ENCODE measurements at places on chromosomes 12 and 14.

GRCh38 chr14:69838881-69839416 is 40.3 kb upstream of the SMOC1 start:
- no peaks in the 10 kb centered on the region for H3K4me1 ChIP-seq
- H3K36me3 ChIP-seq: no peaks in the 10 kb centered on the region
- no peak for DNase-seq
- H3K27me3 ChIP-seq: no peaks in the 10 kb centered on the region

DNA sequence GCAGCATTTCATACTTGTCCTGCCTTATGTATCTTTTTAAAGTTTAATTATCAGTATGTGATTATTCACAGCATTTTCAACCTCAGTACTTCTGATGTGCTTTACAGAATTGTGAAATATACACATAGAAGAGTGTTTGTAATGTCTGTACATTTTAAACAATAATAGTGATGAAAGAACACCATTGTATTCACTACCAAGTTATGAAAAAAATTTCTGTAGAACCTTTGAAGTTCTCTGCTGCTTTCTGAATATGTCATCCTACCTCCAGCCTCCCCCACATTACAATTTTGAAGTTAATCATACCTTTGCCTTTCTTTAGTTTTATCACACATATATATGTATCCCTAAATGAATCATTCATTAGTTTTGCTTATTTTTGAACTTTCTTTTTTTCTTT is 24.8 kb downstream of the FRMD6 start:
- H3K4me3 ChIP-seq: no peak overlapping the region
- DNase-seq: no peak
- peaks cover 3% of the 10 kb centered on the region for H3K36me3 ChIP-seq
- peak overlapping the region; percentile 49 for H3K27ac ChIP-seq
- H3K27me3 ChIP-seq: no peaks in the 10 kb centered on the region
- H3K4me1 ChIP-seq: peaks cover 15% of the 10 kb centered on the region

GRCh38 chr14:20857630-20858261 is 33.4 kb upstream of the RNASE3 start:
- no peaks in the 10 kb centered on the region for H3K36me3 ChIP-seq
- no peak overlapping the region for H3K4me3 ChIP-seq
- no peaks in the 10 kb centered on the region for H3K4me1 ChIP-seq
- no peak overlapping the region for H3K27ac ChIP-seq

DNA sequence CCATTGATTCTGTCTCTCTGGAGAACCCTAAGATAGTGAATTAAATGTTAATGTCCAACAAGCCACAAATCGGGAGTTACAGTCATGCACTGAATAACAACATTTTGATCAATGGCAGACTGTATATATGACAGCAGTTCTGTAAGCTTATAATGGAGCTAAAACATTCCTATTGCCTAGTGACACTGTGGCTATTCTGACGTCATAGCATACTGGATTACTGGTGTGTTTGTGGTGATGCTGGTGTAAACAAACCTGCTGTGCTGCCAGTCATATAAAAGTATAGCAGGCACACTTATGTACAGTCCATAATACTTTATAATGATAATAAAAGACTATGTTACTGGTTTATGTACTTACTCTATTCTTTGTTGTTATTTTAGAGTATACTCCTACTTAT is 56.7 kb upstream of the BICD1 start:
- H3K27ac ChIP-seq: no peak overlapping the region
- H3K27me3 ChIP-seq: no peaks in the 10 kb centered on the region
- DNase-seq: no peak
- H3K4me1 ChIP-seq: no peaks in the 10 kb centered on the region
- no peak overlapping the region for H3K4me3 ChIP-seq
- no peaks in the 10 kb centered on the region for H3K36me3 ChIP-seq

DNA sequence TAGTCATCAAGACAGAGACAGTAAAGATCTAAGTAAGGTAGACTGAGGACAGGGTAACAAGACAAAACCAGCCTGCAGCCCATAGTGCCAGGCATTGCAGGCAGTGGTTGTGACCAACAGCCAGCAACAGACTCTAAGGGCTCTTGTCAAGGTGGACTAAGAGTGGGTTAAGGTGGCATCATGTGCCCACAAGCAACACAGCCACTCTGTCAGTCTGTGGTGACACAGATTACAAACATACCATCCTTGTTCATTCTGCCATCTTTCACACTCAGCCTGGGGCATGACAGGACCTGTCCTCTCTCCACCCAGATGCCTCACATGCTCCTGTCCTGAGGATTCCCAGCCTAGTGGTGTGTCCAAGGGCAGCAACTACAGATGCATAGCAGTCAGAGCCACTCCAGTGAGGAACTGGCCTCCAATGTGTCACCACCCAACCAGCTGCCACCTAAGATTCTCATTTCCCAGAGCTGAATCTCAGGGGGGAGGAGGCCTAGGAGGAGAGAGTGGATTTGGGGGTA is 28.3 kb downstream of the VDR start:
- no peak overlapping the region for H3K4me3 ChIP-seq
- H3K36me3 ChIP-seq: no peaks in the 10 kb centered on the region
- no peak for DNase-seq
- no peak overlapping the region for H3K27ac ChIP-seq
- no peaks in the 10 kb centered on the region for H3K4me1 ChIP-seq
- no peaks in the 10 kb centered on the region for H3K27me3 ChIP-seq

DNA sequence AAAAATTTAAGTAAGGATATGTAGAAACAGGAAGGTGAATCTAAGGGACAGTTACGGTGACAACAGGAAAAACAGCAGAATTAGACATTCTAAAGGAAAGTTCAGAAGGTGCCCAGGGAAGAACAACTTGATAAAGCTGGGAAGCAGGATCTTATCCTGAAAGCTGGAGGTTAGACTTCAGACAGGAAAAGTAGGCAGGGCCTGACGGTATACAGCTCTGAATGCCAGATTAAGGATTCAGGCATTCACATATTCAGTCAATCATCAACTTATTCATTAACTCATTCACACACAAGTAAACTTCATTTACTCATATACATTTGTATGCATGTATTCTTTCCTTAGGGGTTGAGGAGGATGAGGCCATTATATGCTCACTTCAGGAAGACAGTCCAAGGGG is 81.3 kb downstream of the RALGAPA1 start:
- no peaks in the 10 kb centered on the region for H3K4me1 ChIP-seq
- H3K27me3 ChIP-seq: no peaks in the 10 kb centered on the region
- DNase-seq: no peak

DNA sequence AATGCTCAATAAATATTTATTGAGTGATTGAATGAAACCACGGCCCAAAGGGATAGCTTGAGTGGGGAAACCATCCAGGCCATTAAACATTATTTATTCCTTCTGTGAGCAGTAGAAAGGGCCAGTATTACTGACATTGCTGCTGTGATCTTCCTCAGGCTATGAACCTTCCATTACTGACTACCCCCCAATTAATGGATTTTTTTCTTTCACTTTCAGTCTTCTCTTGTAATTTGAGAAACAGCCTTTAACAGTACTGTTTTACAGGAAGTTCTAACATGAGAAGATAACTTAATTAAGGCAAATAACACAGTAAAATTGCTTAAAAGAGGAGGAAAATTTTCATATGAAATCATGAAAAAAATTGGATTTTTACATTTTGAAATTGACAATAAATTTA is 629.5 kb downstream of the TRHDE start:
- no peaks in the 10 kb centered on the region for H3K27me3 ChIP-seq
- no peaks in the 10 kb centered on the region for H3K4me1 ChIP-seq
- no peak overlapping the region for H3K4me3 ChIP-seq
- no peak for DNase-seq
- no peaks in the 10 kb centered on the region for H3K36me3 ChIP-seq

DNA sequence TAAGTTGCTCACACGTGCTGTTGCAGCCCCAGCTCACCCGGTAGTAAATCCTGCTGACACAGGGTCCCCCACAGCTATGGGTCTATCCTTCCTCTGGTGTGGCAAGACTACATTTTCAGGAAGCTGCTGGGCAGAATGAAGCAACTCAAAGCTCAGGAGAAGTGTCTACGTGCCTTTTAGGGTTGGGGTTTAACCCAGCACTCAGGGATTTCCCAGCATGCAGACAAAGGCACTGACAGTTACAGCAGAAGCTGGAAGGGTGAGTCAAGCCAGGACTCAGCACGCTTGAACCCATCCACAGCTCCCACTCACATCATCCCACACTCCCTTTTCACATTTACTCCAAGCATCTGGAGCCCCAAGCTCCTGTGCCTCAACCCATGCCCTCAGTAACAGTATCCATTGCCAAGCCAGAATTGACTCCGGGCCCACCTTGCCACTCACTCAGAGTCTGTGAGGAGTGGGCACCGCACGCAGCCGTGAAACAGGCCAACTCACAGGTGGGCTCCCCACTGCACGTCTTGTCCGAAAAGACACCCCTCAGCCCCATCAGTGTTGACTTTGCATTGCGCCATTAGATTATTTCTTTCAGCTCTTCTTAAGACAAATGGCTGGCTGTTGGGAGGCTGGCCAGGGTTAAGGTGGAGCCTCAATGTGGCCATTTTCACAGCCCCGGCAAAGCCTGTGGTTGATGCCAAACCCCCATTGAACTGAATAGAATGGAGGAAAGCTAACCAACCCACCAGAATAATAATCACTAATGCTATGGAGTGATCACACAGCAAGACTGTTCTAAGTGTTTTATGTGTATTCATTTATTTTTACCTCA is 59.6 kb downstream of the ZFP36L1 start:
- DNase-seq: no peak
- H3K27ac ChIP-seq: no peak overlapping the region
- H3K36me3 ChIP-seq: no peaks in the 10 kb centered on the region
- H3K4me1 ChIP-seq: peaks cover 30% of the 10 kb centered on the region

GRCh38 chr12:50230217-50230616 is 53.1 kb downstream of the LIMA1 start:
- peaks cover 19% of the 10 kb centered on the region for H3K4me1 ChIP-seq
- no peak overlapping the region for H3K4me3 ChIP-seq
- H3K27me3 ChIP-seq: no peaks in the 10 kb centered on the region
- no peaks in the 10 kb centered on the region for H3K36me3 ChIP-seq
- no peak overlapping the region for H3K27ac ChIP-seq

DNA sequence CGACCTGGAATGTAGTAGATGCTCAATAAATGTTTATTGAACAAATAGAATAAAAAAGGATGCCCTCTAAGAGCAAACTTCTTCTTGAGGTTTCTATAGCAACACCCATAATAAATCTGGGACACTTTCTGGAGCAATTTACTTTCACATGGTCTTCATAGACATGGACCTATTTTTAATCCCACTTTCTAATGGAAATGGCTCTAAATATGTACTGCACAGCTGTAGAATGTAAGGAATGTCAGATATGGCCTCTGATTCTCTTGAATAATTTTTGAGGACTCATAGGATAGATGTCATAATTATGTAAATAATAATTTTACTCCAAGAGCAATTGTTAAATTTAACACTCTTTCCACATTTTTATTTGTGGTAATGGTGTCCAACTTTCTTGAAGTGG is 133.5 kb upstream of the DAAM1 start:
- H3K4me3 ChIP-seq: no peak overlapping the region
- H3K36me3 ChIP-seq: no peaks in the 10 kb centered on the region

DNA sequence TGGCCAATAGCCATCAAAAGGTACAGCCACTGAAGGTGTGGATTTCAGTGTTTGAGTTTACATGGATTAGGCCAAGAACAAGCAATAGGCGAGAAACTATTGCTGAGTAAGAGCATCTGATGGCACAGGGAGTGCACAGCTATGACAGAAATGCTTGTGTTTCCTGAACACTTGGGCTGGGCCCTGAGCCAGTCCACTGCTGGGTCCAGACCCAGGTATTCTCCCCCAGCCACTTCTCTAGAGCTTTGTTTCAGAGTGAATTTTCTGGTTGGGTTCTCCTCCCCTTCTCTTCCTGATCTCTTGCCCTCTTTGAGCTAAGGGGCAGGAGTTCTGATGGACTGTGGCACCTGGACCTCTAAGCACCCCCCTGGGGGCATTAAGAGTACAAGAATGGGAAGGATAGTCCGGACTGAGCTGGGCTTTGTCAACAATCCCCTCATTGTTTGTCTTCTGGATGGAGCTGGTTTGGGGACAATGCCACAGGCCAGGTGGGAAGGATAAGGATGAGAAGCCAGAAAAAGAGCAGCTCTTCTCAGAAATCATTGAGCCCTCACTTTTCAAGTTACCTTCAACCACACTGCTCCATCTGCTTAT is 8.3 kb downstream of the HOXC5 start:
- no peaks in the 10 kb centered on the region for H3K36me3 ChIP-seq
- no peaks in the 10 kb centered on the region for H3K27me3 ChIP-seq
- peaks cover 43% of the 10 kb centered on the region for H3K4me1 ChIP-seq
- peak; percentile 81 for DNase-seq
- peak overlapping the region; percentile 2 for H3K27ac ChIP-seq
- H3K4me3 ChIP-seq: no peak overlapping the region

DNA sequence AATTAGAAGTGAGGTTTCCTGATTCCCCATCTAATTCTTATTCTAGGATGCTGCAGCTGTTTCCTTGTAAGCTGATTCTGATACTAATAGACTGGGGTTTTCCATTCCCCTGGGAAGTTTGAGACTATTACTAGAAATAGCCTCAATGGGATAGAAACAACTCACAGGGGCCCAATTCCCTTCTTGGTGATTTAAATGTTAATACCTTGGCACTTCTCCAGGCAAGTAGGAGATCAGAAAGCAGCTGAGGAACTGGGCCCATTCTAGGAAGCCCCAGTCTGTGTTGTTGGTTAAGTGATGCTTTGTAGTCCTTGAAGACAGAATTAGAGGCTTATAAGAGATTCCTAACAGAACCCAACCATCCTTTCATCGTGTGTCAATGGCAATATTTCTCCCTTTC is 407.0 kb upstream of the SEL1L start:
- H3K27me3 ChIP-seq: no peaks in the 10 kb centered on the region
- H3K4me1 ChIP-seq: peaks cover 7% of the 10 kb centered on the region
- H3K27ac ChIP-seq: no peak overlapping the region
- peak; percentile 17 for DNase-seq
- no peak overlapping the region for H3K4me3 ChIP-seq

GRCh38 chr14:99821519-99822508 is 28.6 kb downstream of the EML1 start:
- DNase-seq: peak; percentile 41
- no peaks in the 10 kb centered on the region for H3K4me1 ChIP-seq
- no peak overlapping the region for H3K4me3 ChIP-seq
- H3K36me3 ChIP-seq: no peaks in the 10 kb centered on the region
